ENCODE measurements at places on chromosomes 11 and 22.

- no peak for DNase-seq
Measured at GRCh38 chr11:8531312-8531711, 62.7 kb downstream of the STK33 start.

DNA sequence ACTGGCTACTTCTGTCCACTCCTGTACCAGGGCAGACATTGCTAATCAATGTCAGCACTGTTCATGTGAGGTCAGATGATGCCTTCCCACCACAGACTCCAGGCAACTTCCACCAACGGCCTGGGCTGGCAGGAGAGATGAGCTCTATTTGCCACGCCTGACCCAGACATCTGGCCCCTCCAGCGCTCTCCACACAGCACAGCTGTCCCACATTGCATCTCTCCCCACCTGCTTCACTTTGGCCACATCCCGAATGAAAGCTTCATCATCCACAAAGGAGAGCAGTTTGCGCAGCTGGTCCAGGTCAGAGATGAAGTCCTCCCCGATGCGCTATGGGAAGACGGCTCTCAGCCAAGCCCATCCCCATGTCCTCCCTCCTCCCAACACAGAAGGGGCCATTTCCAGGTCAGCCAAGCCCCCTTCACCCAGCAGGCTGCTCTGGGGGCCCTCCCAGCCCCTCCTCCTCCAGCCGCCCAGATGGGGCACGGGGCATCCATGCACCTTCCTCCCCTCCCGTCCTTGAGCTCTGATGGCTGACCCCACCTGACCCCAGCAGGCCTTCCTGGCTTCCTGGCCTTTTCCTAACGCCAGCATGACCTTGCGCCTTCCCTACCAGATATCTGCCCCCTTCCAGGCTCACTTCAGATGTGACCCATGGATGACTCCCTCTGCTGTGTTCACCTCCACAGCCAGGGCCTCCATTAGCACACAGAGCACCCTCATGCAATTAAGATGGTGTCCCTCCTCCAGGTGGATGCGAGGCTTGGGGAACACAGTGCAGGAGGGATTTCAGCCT, 7.4 kb downstream of the PYGM start:
- DNase-seq: no peak

DNA sequence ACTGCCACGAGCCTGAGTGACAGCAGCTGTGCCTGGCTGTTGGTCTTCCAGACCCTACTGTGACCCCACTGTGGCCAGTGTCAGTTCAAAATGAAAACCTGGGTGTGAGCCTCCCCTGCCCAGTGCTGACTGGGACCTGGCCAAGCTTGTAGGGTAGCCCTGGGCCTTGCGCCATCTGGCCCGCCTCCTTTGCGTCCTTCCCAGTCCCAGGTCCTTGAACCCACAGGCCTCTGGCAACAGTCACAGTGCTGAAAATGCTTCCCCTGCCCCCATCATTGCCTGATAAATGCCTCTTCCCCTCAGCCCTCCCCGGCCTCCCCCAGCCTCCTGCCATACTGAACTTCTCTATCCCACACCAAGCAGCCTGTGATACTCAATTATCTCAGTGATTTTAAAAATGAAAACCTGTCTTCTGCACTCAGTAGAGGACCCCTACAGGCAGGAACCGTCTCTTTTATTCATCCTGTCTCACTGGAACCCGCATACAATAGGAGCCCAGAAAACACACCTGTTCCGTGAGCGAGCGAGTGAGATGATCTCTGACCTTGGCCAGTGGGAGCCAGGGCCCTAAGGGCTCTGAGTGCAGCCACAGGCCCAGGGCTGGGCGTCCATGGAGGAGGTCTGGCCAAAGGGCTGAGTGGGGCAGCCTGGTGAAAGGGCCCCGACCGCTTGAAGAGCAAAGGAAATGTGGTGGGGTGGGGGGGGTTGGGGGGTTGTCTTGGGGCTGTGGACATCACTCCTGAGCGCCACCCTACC, 49.7 kb upstream of the TTLL12 start:
- DNase-seq: no peak

DNA sequence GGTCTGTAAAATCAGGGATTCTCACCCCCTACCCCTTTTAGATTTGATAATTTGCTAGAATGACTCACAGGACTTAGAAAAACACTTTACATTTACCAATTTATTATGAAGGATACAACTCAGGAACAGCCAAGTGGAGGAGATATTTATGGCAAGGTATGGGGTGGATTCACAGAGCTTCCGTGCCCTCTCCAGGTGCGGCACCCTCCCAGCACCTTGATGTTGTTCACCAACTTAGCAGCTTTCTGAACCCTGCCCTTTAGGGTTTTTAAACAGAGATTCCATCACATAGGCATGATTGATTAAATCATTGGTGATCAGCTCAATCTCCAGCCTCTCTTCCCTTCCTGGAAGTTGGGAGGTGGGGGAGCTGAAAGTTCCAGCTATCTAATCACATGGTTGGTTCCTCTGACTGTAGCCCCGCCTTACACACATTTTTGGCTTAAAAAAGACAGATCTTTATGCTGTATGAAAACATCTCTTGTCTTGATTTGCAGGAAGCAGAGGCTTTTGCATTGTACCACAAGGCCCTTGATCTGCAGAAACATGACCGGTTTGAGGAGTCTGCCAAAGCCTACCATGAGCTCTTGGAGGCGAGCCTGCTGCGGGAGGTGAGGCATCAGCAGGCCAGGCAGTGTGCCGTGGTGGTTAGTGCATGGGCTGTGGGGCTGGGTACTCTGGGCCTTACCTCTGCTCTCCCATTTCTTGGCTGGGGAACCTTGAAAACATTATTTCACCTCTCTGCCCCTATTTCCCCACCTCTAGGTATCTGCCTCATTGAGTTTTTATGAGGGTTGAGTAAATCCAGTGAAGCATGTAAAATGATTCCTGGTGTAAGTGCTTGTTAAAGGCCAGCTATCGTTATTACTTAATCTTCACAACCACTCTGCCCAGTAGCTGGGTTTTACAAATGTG, 27.0 kb downstream of the CABIN1 start:
- no peak for DNase-seq

DNA sequence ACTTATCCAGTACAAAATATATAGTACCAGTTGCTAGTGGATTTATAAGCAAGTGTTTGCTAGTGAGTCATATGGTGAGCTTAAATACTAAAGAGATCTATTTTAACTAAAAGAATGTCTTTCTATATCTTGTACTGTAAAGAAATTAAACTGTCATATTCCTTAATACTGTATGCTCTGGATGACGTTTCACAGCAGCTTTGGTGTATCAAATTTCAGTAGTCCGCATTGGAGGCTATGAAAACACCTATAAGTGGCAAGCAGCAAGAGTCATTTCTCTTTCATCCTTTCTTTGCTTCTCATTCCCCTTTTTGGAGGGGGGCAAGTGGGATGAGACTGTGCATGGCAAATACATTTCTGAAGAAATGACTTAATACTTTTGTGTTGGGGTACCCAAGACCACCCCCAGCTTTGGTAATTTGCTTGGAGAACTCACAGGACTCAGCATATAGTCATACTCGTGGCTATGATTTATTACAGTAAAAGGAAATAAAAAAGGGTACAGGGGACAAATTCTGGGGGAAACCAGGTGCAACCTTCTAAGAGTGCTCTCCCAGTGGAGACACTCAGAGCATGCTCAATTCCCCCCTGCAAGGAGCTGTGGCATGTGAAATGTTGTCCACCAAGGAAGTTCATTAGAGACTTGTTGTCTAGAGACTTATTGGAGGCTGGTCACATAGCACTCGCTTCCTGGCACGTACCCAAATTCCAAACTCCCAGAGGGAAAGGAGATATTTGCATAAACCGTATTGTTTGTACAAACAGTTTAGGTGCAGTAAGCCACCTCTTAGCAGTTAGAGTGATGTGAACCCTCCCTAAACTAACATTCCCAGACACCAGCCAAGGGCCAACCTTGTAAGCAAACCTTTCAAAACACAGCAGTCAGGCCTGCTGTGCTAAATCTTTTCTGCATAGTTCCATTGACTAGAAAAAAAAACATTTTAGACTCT, 210.8 kb downstream of the PGR start:
- no peak for DNase-seq

DNA sequence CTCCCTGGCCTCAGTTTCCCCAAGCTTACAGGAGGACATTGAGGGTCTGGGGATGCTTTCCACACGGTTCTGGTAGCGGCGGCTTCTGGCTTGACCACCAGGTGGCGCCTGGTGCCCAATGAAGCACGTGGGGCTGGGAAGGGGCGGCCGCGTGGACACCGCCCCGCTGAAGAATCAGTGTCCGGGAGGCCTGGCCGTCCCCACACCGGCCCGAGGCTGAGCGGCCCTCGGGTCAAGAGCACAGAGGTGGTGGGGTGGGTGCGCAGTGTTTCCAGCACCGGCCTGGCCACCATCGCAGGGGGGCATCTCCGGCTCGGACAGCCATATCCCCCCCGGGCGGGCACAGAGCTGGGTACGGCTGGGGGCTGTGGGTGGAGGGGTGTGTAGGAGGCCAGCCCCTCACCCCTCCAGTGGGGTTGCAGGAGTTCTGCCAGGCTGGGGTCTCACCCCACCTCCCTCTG, 27.8 kb upstream of the PPARA start:
- DNase-seq: peak; percentile 53
